GM23338 (cell line): ENCODE measurements at places on chromosomes 6 and 20. TPM values are rescaled to one million over a fixed set of nuclear protein-coding genes. Genes with fewer than 3 reads are reported as not detected.

- H3K27me3 ChIP-seq = no peaks in the 10 kb centered on the region
- no peaks in the 10 kb centered on the region for H3K36me3 ChIP-seq
- DNase-seq = peak; percentile 22
- H3K4me1 ChIP-seq = peaks cover 16% of the 10 kb centered on the region; the same call in 1 of the 2 replicates
Observed at GRCh38 chr20:16005915-16006493, 567.2 kb downstream of the KIF16B start.

GRCh38 chr20:36030149-36030548 is 61.8 kb downstream of the CNBD2 start:
- no peaks in the 10 kb centered on the region for H3K36me3 ChIP-seq
- no peak overlapping the region for H3K27ac ChIP-seq
- DNase-seq = no peak
- no peak overlapping the region for H3K4me3 ChIP-seq
- H3K27me3 ChIP-seq = no peaks in the 10 kb centered on the region

DNA sequence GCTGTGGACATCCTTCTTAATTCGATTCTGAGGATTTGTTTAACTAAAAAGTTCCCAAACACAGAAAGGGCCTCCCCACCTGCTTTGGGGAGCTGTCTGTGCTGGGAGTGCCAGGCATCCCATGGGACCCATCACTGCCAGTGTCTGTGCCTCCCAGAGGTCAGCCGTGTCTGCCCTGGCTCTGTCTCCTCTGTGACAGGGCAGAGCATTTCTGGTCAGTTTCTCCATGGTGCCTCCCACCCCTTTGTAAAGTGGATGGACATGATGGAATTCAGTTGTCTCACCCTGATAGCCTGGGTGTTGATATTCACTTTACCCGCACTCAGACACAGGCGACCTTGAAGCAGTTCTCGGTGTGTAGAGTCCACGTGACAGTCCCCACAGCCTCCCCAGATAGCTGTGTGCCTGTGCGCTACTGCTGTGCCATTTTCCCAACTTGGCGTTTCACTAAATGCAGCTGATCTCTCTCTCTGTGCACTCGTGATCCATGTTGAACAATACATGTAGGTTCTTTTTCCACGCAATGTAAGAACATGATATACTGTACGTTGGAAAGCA is 70.5 kb downstream of the CDS2 start:
- H3K27me3 ChIP-seq = no peaks in the 10 kb centered on the region
- no peak overlapping the region for H3K4me3 ChIP-seq
- 0 out of 2 replicates have a peak, but pooled peaks cover 3% of the 10 kb centered on the region for H3K4me1 ChIP-seq
- H3K36me3 ChIP-seq = no peaks in the 10 kb centered on the region

- DNase-seq = no peak
- no peak overlapping the region for H3K4me3 ChIP-seq
- H3K27ac ChIP-seq = no peak overlapping the region
- 0 out of 2 replicates have a peak, but pooled peaks cover 6% of the 10 kb centered on the region for H3K36me3 ChIP-seq
- H3K27me3 ChIP-seq = no peaks in the 10 kb centered on the region
Observed at GRCh38 chr6:77038807-77039206, 424.5 kb downstream of the HTR1B start.

DNA sequence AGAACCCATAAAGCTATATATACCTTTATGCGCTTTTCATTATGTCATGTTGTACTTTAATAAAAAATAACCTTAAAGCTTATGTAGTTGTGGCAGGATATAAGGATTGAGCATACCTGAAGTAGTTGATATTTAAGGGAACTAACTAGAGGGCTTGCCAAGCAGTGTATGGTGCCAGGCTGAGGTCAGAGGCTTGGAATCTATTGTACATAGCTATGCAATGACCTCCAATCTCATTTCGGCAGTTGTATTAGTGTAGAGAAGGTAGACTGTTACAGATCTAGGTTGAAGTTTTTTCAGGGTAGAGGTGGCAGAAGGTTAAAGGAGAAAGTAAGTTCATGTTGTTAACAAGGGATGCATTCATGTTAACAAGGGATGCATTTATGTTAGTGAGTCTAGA is 397.7 kb upstream of the HS3ST5 start:
- peaks cover 3% of the 10 kb centered on the region; the same call in 1 of the 2 replicates for H3K36me3 ChIP-seq
- no peak overlapping the region for H3K4me3 ChIP-seq
- H3K4me1 ChIP-seq = no peaks in the 10 kb centered on the region

SDCBP2 gene
- 4.6 and 5.3 TPM in 2 replicates for total RNA-seq

SENP6 gene
- 108 and 114 TPM in 2 replicates for total RNA-seq

ZNF391 gene
- 12.6 and 22.5 TPM in 2 replicates for total RNA-seq

APCDD1L gene
- total RNA-seq = 4.6 and 10.9 TPM in 2 replicates
